T-helper 2 cell (primary cell): ENCODE measurements at places on chromosomes 13 and 19.

GRCh38 chr19:33906578-33907335, 110.1 kb downstream of the KCTD15 start:
- DNase-seq: no peak

GRCh38 chr13:40600149-40600751, 66.2 kb downstream of the FOXO1 start:
- DNase-seq: no peak

GRCh38 chr13:93690139-93690538, 463.5 kb downstream of the GPC6 start:
- DNase-seq: no peak

DNA sequence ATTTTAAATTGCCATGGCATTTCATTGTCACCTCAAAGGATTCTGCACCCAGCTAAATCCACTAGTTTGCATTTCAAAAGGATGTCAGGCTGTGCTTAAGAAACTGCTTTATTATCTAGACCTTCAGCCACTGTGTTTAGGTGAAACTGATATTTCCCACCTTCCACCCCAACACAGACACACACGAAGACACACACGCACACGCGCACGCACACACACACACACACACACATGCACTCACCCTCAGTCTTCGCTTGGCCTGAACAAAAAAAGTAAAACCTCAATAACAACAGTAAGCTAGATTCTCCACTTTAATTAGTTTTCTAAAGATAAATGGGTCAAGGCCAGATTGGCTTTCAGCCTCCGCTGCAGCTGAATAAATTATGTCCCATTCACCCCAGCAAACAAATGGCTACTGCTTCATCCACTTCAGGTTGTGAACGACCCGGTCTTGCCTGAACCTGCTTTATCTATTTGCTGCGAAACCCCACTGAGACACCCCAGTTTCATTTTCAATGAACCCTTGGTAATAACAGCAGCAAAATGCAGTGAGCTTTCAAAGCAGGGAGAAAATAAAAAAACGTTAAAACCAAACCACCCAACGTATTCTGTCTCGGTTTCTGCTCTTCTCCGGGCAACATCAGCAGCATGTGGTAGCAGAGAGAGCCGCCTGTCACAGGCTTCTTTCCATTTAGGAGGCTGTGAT, 166.8 kb downstream of the DCT start:
- DNase-seq: no peak

- DNase-seq: no peak
These were observed 28.6 kb downstream of the BICRA start for GRCh38 chr19:47637550-47637949.

GRCh38 chr19:5157186-5157585, 183.4 kb downstream of the PTPRS start:
- no peak for DNase-seq

GRCh38 chr19:45889210-45889885, 3.4 kb upstream of the IRF2BP1 start:
- no peak for DNase-seq

DNA sequence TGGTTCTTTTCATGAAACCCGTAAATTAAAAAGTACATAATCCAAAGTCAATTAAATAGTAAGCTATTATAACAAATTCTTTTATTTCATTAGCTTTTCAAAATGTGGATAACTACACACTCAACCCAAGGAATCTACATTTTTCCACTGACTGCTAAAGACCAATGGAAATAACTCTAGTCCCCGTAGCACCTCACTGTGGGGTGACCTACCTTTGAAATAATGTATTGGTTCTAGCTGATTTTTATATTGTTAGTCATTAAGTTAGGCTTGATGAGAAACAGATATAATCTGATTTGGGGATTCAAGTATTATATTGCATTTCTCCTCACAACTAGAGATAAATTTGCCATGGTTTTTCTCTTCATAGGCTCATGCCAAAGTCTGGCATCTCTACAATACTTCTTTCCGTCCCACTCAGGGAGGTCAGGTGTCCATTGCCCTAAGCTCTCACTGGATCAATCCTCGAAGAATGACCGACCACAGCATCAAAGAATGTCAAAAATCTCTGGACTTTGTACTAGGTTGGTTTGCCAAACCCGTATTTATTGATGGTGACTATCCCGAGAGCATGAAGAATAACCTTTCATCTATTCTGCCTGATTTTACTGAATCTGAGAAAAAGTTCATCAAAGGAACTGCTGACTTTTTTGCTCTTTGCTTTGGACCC, 37.3 kb downstream of the KL start:
- no peak for DNase-seq

- no peak for DNase-seq
These were observed 1.1 kb downstream of the SYDE1 start for GRCh38 chr19:15108145-15108844.

DNA sequence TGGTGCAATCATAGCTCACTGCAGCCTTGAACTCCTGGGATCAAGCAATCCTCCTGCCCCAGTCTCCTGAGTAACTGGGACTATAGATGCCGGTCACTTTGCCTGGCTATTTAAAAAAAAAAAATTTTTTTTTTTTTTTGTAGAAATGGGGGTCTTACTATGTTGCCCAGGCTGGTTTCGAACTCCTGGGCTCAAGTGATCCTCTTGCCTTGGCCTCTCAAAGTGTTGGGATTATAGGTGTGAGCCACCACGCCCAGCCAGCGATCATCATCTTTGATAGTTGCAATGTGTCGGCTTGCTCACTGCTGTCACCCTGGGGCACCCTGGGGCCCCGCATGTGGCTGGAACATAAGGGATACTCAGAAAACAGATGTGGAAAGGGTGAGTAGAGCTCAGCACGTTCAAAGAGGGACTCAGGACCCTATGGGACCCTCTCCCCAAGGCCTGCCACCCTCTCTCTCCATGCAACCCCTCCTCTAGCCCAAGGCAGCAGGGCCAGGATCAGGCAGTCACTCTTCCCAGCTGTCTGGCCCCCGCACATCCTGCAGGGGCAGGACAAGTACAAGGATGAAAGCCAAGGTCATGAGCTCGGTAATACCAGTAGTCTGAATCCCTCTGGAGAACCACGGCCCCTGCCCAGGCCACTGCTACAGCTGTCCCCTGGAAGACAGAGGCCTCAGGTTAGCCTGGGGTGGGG, 6.5 kb upstream of the CCL25 start:
- DNase-seq: no peak

DNA sequence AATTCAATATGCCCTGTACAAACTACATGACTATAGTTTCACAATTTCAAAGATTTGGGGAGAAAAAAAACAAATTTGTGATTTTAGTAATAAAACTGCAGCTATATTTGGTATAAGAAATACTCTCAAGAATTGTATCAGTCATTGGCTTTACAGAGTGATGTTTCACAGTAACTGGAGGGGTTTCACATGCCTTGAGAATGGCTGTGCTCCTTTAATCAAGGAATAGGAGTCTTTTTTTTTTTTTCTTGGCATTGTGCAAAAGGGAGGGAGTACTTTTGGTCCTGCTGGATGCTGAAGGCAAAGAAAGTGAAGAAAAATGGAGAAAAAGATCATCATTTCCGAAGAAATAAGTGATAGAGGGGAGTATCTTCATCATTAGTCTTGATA, 6.8 kb downstream of the ZNF507 start:
- no peak for DNase-seq

DNA sequence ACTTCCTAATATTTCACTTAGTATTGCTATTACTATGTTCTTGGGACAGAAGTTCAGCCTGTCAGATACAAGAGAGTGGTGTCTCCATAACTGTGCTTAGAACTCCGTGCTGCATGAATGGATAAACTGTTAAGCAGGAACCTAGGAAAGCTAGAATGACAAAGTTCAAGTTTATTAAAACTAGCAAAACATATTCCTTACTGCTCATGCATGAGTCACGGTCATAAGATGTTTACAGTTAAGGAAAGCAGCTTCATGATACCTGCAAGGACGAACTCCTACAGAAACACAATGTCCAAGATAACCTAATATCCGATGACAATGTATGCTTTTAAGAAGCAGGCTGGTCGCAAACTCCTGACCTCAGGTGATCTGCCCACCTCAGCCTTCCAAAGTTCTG, 6.0 kb upstream of the ZNF765 start:
- DNase-seq: no peak

DNA sequence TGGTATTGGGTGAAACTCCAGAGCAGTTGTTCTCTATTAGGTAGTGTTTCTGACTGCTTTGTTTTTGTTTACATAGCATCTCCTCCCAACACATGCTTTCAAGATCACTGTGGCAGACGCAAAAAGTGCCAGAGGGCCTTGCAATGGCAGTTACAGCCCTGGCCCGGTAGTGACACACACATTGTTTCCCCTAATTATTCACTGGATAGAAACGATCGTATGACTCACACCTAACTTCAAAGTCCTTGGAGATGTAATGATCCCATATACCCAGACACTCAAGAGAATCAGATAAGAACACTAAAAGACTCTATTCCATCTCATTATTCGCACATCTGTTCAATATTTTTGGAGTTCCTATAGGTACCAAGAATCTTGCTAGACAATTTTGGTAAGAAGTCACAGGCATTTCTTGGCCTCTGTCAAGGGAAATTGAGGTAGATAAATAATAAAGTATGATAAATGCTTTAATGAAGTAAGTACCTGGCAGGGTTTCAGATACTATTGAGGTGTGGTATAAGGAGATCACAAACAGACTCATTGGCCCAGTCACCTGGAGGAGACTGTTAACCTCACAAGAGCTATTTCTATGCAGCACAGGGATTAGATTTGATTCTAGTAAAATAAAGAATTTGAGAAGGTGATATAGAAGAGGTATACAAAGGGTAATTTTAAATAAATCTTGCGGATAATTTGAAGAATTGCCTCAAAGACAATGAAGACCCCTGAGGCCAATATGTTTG, 485.3 kb downstream of the SLITRK6 start:
- no peak for DNase-seq

DNA sequence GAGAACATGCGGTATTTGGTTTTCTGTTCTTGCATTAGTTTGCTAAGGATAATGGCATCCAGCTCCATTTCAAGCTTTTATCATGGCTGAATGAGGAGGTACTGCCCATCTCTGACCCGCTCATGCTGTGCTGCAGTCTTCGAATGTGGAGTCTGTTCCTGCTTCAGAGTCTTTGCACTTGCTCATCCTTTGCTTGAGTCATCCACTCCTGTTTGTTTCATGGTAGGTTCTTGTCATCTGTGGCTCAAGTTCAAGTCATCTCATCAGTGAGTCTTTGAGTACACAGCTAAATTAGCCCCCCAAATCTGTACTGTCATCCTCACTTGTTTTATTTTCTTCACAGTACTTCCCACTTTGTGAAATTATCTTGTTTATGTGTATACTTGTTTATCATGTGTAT, 5.4 kb downstream of the UCHL3 start:
- no peak for DNase-seq

DNA sequence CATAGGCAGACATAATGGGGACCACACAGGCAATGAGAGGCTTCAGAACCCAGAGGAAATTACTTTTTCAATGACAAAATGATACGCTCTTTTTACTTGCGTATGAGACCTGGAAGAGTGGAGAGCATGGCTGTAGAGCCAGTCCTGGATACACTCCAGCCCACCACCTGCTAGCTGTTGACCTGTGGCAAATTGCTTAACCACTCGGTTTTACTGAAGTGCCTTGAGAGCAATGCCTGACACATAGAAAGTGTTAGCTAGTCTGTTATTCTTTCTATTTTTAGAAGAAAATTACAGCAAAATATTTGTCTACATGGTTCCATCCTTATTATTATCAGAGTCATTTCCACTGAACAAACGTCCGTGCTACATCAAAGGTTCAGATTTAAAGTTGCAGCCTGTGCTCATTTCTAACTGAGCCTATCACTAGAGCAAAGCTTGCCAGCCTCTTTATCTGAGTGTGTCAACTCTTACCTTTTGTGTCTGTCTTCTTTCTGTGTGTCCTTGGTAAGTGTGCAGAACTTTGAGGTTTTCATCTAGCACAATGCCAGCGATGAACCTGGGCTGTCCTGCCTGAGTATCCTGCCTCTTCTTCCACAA, 9.6 kb upstream of the GPR183 start:
- DNase-seq: no peak

DNA sequence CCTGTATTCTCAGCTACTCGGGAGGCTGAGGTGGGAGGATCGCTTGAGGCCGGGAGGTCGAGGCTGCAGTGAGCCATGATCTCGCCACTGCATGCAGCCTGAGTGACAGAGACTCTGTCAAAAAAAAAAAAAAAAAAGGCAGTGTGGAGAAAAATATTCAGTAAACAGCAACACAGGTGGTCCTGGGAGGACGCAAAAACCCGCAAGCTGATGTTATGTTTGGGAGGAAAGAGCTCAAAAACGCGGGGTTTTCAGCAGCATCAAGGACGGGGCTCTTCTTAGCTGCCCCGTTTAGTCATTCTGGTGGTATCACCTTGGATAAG, 599 bp upstream of the ZNF784 start:
- DNase-seq: no peak

DNA sequence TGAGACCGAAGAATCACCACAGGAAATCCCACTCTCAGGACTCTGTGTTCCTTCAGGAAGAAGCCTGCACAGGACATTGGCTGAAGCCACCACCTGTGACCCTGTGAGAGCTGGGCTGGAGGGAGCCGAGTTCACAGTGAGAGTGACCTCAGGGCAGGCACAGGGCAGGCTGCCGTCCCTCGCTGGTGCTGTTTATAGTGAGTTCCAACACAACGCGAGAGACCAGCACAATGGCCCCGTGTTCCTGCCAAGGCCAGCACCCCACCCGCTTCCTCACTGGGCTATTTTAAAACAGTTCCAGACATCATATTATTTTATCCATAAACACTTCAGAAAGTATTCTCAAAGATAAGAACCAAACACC, 18.4 kb upstream of the GAS6 start:
- no peak for DNase-seq

DNA sequence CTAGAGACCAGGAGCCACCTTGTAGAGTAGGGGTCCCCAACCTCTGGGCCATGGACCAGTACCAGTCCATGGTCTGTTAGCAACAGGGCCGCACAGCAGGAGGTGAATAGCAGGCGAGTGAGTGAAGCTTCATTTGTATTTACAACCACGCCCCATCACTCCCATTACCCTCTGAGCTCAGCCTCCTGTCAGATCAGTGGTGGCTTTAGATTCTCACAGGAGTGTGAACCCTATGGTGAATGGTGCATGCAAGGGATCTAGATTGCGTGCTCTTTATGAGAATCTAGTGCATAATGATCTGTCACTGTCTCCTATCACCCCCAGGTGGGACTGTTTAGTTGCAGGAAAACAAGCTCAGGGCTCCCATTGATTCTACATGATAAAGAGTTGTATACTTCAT, 303.6 kb downstream of the KCNRG start:
- DNase-seq: no peak

GRCh38 chr13:26759249-26759906, 1.2 kb downstream of the GPR12 start:
- DNase-seq: no peak

- no peak for DNase-seq
These were observed 2.8 kb downstream of the UBA2 start for GRCh38 chr19:34430738-34431625.

- DNase-seq: no peak
These were observed 89.9 kb downstream of the COL4A2 start for GRCh38 chr13:110396913-110397381.
